Fibroblast of skin of scalp (primary cell): ENCODE measurements at places on chromosomes 11 and 22.
A peak's percentile ranks its signal among the peaks of the same experiment; 100 is the strongest.

DNA sequence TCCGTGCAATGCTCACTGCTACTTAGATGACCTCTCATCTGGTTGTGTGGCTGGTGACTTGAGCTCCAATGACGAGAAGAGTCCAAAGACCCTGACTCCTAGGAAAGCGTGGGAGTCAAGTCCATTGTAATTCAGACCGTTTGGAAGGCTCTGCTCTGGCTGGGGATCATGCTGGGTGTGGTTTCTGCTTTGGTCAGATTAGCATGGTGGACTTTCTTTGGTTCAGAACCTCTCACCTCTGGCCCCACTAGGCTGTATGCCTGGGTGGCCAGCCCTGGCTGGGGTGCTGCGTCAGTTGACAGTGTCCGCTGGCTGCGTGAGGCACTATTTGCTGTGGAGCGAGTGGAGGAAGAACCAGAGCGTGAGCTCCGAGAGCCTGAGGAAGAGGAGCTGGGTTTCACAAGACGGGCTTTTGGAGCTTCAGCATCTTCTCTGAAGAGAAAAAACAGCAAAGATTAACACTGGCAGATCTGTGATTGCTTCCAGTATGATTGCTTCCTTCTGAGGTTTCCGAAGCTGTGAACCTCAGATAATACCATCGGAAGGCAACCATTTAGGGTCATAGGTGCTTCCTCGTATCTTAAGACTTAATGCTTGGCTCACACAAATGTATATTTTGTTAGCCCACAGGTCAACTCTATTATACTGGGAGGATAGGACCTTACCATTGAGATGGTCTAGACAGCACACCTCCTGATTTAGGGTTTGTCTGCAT is 11.6 kb upstream of the HSPA8 start:
- no peak for DNase-seq

DNA sequence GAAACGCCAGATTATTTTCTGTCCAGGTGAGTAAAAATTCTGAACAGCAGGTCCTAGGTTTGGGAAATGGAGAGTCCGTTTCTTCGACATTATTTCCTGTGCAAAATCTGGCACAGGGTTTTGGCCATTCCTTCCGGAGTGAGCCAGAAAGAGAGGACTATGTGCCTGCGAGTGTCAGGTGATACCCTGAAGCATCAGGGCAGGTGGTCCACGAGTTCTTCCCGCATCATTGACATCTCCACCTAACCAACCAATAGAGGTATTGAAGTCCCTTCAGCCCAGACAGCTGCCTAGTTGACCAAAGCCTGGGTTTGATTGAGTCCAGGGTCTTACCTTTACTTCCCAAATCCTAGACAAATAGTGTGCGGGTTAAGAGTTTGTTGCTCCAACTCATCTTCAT is 808 bp downstream of the SNAP29 start:
- DNase-seq, result no peak

GRCh38 chr11:102633385-102634026 is 8.4 kb upstream of the MMP20 start:
- no peak for DNase-seq

DNA sequence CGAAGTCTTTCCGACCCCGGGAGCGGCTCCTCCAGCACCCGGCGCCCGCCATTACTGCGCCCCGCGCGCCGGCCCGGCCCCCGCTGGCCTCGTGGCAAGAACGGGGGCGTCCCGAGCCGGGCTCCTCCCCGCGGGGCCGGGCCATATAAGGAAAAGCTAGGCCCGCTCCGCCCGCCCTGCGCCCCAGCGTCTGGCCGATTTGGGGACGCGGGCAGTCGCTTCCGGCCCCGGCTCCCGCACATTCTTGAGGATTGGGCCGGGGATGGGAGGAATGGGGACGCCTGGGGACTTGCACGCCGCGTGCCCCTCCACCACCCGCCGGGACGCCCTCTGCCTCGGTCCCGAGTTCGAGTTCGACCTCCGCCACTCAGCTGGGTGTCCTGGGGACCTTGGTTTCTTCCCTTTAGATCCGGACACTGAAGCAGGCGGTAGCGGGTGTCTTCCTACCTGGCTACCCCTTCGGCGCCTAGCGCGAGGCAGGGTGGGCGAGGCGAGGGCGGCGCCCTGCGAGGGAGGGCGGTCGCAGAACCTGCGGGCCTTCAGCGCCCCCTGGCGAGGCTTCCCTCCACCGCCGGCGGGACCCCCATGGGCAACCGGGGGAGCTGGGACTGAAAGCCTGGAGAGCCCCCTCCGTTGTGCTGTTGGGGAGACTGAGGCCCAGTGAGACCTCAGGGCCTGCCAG is 3.8 kb downstream of the SMTN start:
- peak; percentile 95 for DNase-seq

GRCh38 chr11:7573193-7573557 is 59.4 kb downstream of the PPFIBP2 start:
- peak; percentile 76 for DNase-seq

GRCh38 chr11:69362315-69362714 is 68.4 kb downstream of the MYEOV start:
- no peak for DNase-seq

GRCh38 chr11:34605481-34606325 is 15.2 kb upstream of the EHF start:
- DNase-seq, result no peak

- DNase-seq, result peak; percentile 8
These were observed 19.7 kb downstream of the P2RX3 start for GRCh38 chr11:57357856-57358255.

- DNase-seq, result no peak
These were observed 31.6 kb downstream of the MAFF start for GRCh38 chr22:38233427-38233826.

DNA sequence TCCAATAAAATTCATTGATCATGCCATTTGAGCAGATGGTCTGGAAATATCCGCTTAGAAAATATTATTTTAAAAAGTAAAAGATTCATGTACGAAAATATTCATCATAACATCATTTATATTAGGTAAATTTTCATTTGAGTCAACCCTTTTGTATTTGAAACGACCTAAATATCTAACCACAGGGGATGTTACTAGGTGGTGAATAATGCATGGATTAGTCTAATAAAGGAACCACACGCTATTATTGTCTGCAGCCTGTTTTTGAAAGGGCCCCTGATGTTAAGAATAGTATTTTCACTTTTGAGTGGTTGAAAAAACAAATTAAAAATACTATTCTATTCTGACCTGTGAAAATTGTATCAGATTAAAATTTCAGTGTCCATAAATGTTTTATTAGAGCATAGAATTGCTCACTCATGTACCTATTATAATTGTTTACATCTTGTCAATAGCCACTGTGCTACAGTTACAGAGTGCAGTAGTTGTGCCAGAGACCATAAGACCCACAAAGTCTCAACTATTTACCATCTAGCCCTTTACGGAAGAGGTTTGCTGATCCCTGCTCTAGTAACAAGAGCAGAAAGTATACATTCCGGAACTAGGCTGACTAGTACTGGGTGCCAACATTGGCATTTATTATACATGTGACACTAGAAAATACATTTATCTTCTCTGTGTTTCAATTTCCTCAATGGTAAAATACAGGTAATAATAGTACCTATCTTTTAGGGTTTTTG is 176.1 kb downstream of the LRRC4C start:
- DNase-seq, result peak; percentile 40

DNA sequence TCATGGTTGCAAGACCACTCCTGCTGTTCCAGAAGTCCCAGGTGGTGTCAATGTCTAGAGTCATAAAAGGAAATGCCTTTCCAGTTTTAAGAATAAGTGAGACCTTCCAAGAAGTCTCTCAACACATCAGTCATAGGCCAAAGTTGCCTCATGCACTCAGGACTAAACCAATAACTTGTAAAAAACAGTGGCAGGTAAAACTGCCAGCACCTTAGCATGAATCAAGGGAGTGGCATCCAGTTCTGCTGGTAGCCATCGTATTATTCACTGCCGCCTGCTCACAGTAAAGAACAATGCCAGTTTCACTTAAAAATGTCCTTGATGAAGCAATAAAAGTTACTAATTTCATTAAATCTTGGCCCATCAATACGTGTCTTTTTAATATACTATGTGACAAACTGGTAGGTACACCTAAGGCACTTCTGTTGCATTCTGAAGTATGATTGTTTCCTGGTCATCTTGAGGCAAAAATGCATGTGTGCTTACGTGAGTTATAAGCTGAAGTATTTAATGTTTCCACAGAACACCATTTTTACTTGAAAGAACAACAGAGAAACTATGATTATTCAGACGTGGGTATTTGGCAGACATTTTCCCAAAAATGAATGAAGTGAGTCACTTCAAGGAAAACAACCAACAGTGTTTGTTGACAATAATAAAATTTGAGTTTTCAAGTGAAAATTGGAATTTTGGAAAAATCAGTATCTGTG is 125.2 kb upstream of the SNX19 start:
- no peak for DNase-seq

- DNase-seq, result no peak
These were observed 6.4 kb upstream of the BMAL1 start for GRCh38 chr11:13271060-13271693.

GRCh38 chr22:23501708-23502107 is 78.4 kb downstream of the IGLL1 start:
- DNase-seq, result no peak

- DNase-seq, result no peak
These were observed 15.2 kb downstream of the CCDC157 start for GRCh38 chr22:30371981-30372380.

DNA sequence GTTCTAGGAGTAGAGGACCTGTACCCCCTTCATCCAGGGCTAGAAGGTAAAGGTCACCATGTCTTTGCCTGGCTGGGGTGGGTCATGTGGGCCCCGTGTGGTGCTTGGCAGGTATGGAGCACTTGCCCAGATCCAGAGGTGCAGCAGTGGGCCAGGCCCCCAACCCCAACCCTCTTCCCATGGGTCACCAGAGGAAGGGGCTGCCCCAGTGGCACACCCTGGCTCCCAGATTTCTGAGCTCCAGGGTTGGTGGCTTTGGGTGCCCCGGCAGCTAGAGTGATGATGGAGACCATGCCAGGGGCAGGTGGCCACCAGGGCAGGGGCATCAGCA is 2.4 kb upstream of the GP1BB start:
- DNase-seq, result no peak
